ENCODE measurements at places on chromosomes 13 and 19.
A peak's percentile ranks its signal among the peaks of the same experiment; 100 is the strongest.

DNA sequence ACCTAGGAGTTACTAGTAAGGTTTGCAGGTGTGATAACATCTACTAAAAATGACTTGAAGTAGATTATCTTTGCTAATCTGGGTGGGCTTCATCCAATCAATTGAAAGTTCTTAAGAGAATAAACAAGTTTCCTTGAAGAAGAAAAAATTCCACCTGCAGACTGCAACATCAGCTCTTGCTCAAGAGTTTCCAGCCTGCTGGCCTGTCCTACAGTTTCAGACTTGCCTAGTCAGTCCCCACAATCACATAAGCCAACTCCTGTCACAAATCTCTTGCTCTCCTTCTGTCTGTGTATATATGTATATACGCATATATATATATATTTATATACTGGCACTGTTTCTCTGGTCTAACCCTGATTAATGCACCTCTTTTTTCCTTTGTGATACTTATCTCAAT, 67.3 kb upstream of the ITM2B start:
- DNase-seq: no peak

DNA sequence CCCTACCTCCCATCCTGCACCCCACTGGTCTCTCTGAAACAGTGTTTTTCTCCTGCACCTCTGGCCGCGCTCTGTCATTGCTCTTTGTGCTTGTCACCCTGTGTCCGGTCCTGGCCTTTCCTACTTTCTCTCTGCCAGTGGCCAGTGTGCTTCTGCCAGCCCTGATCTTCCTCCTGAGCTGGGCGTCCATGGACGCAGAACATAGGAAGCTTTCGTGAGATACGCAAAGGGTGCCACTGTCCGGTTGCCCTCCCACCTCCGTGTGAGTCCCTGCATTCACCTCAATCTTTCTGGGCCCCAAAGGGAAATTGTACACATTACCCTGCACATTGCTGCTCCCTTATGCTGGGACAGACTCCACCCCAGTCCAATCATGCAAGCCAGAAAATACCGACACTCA, 105.7 kb upstream of the SOX1 start:
- no peak for DNase-seq

DNA sequence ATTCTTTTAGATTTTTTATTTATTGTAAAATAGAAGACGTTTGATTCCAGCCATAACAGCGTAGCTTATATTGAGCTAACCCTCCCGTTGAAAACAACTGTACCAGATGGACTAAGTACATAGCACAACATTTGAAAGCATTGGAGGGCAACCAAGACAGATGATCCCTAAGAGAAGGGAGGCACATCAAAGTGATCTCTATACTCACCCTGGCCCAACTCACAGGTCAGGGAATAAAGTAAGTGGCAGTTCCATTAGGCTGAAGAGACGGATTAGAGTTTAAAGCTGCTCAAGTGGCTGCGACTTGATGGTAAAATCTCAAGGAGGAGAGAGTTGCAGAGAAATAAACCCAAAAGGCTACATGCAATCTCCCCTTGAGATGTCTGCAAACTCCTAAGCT, 65.1 kb upstream of the ITM2B start:
- no peak for DNase-seq

DNA sequence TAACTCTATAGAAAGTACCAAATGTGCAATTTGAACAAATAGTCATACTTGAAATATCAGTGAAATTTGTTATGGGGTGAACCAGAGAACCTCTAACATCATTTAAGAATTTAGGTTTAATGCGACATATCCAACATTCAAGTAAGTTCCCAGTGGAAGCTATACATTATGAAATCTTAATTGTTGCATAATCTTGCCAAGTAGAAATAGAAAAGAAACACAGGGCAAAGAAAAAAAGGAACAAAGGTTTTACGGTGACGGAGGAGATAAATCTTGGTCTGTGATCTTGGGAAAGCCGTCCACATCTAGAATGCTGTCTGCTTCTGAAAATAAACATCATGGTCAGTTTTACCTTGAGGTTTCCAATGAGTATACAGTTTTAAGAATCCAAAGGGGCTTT, 445.7 kb downstream of the RFC3 start:
- no peak for DNase-seq

DNA sequence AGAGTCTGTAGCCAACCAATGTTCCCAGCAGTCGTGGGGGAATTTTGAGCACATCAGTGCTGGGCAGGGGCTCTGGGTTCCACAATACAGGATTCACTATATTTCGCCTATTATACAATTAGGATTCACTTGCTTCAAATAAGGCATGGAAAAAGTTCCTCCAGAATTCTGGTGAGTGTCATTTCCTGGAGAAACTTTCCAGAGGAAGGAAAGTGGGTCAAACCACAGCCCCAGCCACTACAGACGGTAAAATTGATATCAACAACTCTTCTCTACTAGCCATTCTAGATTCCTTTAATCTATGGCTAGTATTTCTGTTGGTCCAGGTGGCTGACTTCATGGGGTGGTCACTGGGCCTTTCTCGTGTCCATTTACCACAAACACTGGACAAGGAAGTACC, 10.5 kb downstream of the MYCBP2 start:
- no peak for DNase-seq

- no peak for DNase-seq
These were observed at the start of gene CEACAM4 for GRCh38 chr19:41626877-41627276. TSS of gene CEACAM4 (minus strand) at chr19:41627074. CDS start at chr19:41626963, 111 bp downstream.

DNA sequence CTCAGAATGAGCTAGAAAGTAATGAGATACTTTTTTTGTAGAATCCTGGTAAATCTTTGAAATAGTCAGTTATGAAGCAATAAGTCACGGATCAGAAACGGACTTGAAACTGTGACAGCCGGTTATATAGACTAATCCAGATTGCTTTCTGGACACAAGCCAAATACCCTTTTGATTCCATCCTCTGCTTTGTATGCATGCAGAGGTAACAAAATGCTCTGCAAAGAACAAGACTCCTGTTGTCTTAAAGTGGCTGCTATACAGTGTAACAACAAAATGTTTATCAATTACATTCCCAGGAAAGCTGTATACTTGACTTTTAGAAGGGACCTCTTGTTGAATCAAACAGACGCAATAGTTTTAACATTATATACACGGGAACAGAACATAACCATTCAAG, 66.5 kb upstream of the STARD13 start:
- no peak for DNase-seq

DNA sequence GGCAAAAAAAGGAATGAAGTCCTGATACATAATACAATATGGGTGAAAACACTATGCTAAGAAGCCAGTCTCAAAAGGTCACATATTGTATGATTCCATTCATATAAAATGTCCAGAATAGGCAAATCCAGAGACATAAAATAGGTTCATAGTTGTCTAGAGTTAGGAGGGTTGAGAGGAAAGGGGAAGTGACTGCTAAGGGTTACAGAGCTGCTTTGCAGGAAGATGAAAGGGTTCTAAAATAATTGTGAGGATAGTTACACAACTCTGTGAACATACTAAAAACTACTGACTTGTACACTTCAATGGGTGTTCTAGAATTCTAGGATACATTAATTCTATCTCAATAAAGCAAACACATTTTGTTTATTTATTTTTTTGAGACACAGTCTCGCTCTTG, 25.7 kb downstream of the CAB39L start:
- DNase-seq: no peak

GRCh38 chr13:38636761-38637160, 50.1 kb upstream of the FREM2 start:
- DNase-seq: no peak

DNA sequence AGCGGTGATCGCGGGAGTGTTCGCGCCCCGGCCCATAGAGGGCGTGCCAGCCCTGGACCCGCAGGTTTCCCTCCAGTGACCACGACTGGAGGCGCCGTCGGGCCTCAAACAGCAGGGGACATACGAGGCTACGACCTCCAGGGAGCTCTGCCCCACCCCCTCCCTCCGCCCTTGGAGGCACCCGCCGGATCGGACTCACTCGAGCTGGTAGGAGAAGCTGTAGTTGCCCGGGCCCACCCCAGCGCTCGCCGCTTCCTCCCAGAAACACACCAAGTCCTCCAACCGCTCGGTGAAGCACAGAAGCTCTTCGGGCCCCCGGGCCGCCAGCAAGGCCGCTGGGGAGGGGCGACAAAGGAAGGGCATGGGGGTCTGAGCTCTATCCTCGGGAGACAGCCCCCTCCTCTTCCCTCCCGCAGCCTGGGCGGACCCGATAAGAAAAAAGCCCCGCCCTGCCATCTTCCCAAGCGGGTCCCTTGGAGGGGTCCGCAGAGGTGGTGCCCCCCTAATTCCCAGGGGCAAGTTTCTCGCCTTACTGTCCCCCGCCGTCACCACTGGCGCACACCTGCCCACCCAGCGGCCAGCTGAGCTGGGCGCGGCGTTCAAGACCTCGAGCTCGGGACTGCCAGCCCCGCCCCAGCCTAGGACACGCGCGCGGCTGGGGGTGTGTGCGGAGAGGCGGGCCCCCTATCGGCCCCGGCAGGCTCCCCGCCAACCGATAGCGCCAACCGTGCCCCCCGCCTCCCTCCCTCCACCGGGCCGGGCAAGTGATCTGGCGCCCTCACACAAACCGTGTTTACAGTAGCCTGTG, 1.0 kb downstream of the EPOR start:
- peak; percentile 65 for DNase-seq

DNA sequence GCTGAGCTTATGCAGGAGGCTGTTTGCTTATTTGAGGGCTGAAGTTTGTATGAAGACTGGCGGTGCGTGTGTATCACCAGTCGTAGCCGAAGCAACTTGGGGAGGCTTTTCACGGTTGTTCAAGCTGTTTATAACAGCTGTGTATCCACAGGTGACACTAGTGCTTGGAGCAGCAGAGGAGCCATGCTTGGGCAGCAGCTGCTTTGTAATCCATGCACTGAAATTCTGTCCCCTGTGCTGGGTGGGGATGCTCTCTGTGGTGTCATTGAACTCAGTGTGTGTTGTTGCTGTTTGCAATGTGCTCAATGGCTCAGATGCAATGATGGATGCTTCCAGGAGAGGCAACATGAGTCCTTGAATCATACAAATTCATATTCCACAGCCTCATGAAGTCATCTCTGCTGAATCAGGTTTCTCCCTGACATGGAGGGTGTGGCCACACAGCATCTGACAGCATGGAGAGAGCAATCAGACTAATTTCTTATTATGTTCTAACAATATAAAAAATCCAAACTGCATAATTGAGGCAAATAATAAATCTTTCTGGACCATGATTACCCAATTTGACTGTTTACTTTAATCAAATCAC, 18.8 kb upstream of the GTF3A start:
- DNase-seq: no peak

GRCh38 chr19:47370045-47370611, 21.0 kb downstream of the DHX34 start:
- DNase-seq: no peak

DNA sequence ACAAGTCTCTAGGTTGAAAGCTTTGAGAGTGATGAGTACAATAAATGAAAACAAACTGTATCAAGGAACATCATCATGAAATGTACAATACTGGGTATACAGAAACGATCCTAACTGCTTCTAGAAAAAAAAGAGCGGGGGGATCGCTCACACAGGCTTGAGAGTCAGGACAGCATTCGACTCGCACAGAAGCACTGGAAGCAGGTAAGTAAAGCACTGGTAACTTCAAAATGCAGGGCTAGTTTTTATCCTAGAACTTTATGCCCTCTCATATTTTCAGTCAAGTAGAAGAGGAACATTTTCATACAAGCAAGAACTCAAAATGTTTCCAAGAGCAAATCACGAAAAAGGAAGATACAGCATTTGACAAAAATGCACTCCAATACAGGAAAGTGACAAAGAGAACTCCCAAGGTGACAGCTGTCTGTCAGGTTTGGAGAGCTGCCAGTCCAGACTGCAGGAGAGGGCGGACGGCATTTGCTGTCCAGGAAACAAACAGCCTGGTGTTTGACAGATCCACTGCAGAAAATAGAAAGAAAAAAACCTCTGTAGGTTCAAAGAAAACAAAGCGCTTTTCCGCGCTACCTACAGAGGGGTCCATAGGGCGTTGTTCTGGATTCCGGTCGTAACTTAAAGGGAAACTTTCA, 58.2 kb upstream of the XPO4 start:
- DNase-seq: no peak

- DNase-seq: no peak
These were observed 652.0 kb downstream of the LIG4 start for GRCh38 chr13:107563099-107563925.

DNA sequence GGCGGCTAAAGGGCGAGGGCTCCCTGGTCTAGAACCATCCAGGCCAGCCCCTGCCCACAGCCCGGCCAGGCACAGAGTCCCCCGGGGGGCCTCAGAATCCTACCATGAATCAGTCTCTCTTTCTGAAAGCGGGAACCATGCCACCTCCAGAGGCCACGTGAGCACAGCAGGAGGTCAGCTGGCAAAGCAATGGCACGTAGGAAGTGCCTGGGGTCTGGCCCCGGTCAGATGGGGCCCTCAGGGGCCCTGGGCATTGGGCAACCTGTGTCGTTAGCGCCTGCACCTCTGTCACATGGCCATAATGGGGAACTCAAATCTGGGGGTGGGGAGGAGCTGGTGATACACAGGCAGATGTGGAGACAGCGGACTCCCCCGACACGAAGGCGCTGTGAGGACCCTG, 8.8 kb downstream of the MFSD12 start:
- no peak for DNase-seq

GRCh38 chr19:1862424-1863327, 703 bp downstream of the KLF16 start:
- DNase-seq: peak; percentile 73

DNA sequence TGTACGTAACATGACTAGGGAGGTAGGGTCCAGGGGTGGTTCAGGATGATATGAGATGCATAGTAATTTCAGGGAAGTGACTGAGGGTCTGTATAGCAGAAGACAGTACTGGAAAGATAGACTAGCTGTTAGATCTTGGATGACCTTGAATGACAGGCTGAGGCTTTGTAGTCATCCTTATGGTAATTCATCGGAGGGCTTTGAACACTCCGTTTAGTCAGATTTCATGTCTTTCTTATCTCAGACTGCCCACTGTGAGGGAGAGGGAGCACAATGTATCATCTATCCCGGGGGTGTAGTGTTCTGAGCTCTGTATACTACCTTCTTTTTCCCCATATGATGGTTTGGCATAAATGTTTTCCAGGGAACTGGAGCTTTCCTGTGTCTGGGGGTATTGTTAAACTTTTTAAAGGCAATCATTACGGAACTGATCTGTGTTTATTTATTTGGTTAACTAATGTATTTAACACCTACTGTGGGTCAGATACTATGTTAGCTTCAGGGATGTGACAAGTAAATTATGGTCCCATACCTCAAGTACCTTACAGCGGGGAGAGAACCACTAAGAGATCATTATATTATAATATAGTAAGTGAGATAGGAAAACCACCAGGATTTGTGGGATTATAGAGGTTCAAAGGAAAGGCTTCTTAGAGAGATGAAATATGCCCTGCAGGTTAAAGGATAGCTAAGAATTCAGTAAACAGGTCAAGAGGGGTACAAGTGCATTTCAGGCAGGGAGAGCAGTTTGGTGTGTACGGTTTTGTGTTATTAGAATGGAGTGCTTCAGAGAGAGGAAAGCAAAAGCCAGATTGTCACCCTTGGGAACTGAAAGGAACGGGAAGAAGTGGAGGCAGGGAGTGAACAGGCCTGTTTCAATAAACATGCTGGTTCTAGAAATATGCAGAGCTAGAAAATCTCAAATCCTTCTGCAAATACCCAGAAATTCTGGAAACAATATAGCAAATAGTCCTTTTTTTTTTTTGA, 164.8 kb upstream of the KL start:
- DNase-seq: no peak

GRCh38 chr13:112205990-112206389, 139.0 kb downstream of the SOX1 start:
- DNase-seq: no peak

Data from stimulated activated CD4-positive, alpha-beta T cell treated with anti-CD3 and anti-CD28 coated beads, Interleukin-2, amount 100 ng/mL, for 24 hours (primary cell).